ENCODE measurements at places on chromosomes 7 and 10.

DNA sequence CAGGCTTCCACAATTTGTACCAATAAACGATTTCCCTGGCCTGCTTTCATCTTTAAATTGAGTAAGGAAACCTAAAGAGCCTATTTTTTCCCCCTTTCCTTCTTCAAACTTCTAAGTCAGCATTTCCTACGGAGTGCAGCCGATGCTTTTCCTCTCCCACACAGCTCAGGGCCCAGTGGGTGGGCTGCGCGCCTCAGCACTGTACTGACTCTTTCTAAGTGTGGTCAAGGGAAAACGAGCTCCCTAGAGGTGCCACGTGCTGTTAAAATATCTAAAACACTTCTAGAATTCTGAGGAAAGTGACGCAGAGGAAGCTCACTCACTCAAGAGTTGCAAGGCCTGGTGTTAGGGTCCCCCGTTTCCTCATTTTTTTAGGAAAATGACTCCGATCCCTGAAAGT, 29.0 kb downstream of the STEAP1B start:
- no peak for DNase-seq

GRCh38 chr10:84551437-84552120, 223.2 kb downstream of the CCSER2 start:
- DNase-seq = no peak

GRCh38 chr10:103958996-103959395, 7.9 kb upstream of the SLK start:
- no peak for DNase-seq

DNA sequence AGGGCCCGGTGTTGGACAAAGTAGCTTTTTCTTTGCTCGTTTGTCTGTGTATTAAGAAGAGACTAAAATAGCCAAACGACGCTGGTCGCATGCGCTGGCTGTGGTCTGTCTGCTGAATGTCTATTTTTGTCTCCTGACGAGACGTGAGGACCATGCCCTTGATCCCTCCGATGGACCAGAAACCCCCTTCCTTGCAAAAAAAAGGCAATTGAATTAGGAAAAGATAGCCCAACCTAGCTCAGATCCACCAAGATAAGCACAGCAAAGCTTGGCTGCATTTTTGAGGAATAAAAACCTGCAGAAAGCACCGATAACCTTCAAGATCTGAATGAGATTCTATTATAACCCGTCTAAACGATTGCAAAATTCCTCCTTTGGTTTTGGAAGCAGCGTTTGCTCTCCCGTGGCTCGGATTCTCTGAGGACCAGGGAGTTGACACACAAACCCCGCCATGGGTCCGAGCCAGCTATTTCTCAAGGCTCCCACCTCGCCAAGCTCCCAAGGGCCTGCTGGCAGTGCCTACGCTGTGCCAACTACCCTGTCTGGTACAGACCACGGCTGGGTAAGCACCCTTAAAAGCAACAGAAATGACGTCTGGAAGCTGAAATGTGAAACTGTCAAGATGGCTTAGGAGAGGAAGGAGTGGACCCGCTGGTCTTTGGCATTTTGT, 17.7 kb upstream of the TTYH3 start:
- DNase-seq = no peak

DNA sequence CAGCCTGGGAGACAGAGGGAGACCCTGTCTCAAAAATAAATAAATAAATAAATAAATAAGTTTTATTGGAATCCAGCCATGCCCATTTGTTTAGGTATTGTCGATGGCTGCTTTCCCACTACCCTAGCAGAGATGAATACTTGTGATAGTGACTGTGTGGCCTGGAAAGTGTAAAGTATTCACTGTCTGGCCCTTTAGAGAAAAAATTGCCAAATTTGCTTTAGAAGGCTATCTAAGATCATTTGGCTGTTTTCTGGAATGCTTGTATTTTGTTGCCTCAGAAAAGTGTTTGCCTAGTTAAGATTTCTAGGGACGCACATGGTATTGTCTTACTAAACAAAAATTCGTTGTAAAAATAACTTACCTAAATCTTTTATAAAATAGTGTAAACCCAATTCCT, 35.4 kb downstream of the CHN2 start:
- DNase-seq = no peak

GRCh38 chr10:17120694-17121093, 8.9 kb downstream of the CUBN start:
- no peak for DNase-seq

DNA sequence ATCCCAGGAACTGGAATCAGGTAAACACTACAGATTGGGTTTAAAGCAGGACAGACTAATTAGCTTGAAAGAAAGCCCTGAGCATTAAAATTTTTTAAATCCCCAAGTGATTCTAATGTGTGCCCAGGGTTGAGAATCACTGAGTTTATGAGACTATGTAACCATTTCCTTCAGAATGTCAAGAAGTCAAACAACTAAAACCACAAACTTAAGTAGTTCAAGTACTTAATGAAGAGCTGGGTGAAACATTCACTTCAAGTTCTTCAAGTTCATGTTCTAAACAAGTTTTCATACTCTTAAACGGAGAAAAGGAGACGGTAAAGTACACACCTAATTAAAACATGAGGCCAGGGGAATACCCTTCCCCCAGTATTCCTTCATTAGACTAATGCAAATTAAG, 28.2 kb upstream of the TLL2 start:
- no peak for DNase-seq

GRCh38 chr10:78811174-78811573, 257.6 kb upstream of the ZMIZ1 start:
- DNase-seq = no peak

- DNase-seq = no peak
Measured at GRCh38 chr10:103706047-103706446, 149.3 kb downstream of the SH3PXD2A start.

Measured in EL (cell line).